DMS53 (cell line): ENCODE measurements at places on chromosomes 5 and 9.

GRCh38 chr5:168046163-168046562, 245.3 kb upstream of the WWC1 start:
- DNase-seq, result no peak

DNA sequence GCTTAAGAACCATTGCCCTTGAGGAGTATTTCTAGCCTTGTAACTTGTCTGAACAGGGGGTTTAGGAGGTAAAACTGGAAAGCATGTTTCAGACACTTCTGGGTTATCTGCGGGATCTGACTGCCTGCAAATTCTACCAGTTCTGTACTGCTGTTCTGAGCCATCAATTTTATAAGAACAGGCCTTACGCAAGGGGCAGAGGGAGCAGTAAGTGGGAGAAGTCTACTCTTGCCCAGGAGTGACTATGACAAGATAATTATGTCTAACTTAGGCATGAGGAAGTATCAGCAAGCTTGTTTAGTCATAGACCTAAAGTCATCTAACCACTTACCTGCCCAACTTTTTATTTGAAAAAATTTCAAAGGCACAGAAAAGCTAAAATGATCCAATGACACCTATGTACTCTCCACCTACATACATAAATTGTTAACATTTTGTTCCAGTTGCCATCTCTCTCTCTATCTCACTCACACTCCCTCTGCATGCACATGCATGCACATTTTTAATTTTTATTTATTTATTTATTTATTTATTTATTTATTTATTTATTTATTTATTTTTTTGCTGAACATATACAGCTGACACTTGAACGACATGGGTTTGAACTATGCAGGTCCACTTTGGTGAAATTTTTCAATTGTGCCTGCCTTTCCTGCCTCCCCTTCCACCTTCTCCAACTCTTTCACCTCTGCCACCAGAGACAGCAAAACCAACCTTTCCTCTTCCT, 18.4 kb upstream of the DEPDC1B start:
- DNase-seq, result no peak

DNA sequence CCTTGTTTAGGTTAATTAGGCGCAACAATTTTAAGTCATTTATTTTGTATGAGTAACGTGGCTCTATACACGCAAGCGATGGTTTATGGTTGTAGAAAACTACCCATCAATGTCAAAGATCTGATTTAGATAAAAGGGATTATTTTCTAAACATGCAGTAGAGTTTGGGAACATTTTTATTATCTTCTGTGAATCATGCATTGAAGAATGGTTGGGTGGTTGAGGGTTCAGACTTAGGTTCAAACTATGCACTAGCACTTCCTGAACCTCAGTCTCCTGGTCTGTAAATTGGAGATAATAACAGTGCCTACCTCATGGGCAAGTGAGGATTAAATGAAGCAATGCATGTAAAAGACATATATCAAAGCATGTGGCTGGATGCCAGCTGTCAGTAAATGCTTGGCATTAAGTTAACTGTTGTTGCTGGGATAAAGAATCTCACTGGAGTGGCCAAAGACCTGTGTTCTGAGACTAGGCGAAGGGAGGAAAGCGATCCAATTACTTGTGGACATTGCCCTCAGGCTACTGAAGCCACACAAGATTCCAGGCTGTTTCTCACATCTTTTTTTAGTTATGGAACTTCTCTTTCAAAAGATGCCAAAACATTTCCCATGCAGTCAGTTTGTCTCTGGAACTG, 1.1 kb upstream of the OTULINL start:
- DNase-seq, result peak; percentile 35

DNA sequence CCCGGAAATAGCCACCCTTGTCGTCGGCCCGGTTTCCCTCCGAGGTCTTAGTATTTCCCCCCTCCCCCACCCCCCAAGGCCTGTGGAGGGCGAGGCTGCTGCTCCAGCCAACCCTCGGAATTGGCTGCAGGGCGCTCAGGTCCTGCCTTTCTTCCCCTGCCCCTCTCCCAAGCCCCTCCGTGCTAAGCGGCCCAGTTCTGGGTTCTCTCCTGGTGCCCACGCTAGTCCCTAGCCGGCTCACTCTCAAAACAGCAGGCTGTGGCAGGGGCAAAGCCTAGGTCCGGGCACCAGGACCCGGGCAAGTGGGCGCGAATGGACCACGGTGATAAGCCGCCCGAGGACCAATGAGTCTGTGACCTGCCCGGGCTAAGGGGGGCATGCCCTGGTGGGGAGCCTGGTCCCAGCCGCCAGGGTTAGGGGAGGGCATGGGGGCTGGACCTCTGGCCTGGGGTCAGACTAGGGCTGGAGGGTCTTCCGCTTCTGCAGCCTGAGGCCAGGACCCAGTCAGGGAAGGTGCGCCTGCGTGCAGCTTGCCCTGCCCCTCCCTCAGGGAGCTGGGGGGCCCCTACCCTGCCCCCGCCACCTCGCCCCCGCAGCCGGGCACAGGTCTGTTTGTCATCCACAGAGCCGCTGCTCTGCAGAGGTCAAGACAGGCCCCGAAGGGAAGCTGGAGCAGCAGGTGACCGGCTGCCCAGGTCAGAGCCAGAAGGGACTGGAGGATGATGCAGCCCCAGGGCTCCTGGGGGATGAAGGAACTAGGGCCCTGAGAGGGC, 5.0 kb upstream of the IRX4 start:
- DNase-seq, result no peak

- no peak for DNase-seq
These were observed 22.0 kb downstream of the CDC42SE2 start for GRCh38 chr5:131285703-131286399.

- DNase-seq, result no peak
These were observed 15.0 kb downstream of the GLIPR2 start for GRCh38 chr9:36151316-36152210.

DNA sequence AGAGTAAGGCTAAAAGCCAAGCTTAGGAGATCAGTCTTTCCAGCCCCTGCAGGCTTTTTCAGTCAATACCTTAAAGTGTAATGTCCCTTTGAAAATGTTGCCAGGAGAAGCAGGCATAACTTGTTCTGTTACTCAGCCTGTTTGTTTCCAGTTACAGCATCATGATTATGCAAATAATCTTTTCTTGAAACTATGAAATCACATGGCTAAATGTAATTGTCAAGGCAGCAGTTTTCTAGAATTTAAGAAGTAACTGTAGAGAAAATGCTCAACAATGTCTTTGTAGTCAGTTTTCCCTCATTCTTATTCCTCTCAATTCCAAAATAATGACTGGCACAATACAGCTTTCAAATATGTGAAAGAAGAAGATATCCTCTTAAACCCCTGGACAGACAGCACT, 1.9 kb upstream of the GPR107 start:
- peak; percentile 20 for DNase-seq

- DNase-seq, result no peak
These were observed 18.5 kb upstream of the COL15A1 start for GRCh38 chr9:98924946-98925820.
